ENCODE measurements at places on chromosomes 11 and 22. TPM values are rescaled to one million over a fixed set of nuclear protein-coding genes. Genes with fewer than 3 reads are reported as not detected.

The SHANK2 gene
- 49.4 TPM for total RNA-seq

- DNase-seq = no peak
These were observed 73.6 kb upstream of the MYO18B start for GRCh38 chr22:25668437-25668836.

DNA sequence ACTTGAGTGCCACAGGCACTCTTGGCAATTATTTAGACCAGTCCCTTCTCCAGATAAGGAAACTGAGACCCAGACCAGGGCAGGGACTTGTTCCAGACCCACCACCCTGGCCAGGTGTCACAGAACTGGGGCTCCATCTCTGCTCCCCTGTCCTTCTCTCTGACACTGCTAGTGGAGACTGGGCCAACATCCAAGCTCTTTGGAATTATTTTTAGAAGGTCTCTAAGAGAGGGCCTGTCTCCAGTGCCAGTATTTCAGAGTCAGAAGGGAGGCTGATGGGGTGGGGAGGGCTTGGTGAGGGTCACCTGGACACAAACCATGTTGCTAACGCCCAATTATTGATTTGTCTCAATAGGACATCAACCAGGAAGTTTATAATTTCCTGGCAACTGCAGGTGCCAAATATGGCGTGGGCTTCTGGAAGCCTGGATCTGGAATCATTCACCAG lies 32.7 kb downstream of the POLR3H start:
- DNase-seq = no peak

DNA sequence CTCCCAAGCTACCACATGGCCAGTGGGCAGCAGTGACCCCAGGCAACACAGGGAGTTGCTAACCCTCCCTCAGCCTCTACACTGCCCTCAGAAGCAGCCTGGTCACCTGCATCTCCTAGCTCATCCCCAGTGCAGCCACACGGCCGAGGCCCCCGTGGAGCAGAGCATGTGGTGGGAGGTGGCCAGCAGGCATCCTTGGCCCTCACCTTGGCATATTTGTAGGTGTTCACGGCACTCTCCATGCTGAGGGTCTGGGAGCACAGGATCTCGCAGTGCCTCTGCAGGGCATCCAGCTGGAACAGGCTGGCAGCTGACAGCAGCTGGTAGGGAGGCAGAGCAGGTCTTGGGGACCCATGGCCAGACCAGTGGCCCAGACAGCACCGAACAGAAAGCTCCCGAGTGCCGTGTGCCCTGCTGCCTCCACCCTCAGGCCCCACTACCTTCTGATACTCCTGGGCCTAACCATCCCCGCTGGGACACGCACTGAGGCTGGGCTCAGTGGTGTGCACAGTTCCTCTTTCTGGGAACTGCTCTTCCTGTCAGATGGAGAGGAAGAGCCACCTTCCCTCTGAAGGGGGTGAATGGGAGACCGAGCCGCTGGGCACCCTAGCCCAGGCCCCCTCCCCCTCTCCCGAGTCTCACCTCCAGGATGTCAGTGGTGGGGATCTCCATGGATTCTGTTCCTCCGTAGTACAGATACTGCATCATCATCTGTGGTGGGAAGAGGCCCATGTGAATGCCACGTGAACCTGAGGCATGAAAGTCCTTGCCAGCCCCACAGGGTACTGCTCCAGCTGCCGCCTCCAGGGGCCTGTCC lies 48.8 kb downstream of the NAT10 start:
- DNase-seq = no peak

The USP2 gene
- total RNA-seq = 7.4 TPM

- DNase-seq = no peak
These were observed 83.6 kb upstream of the HMGXB4 start for GRCh38 chr22:35173655-35174054.

DNA sequence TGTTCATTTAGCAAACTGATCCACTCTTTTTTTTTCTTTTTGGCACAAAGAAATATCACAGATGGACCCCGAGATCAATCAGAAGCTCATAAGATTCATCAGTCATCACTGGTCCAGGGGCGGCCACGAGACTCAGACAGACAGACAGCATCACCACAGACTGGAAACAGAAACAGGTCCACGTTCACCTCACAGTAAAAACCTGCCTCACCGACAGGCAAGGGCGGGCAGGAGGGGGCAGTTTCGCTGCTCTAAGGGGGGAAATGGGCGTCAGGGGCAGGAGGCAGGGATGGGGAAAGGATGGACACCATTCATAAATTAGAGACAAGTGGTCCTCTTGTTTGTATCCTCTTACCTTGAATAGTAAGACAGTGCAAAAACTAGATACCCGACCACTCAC lies 16.5 kb downstream of the CHST1 start:
- no peak for DNase-seq

- DNase-seq = peak; percentile 87
These were observed 7.8 kb upstream of the L3MBTL2 start for GRCh38 chr22:41197038-41197972.

GRCh38 chr11:45676522-45677095 lies 11.2 kb upstream of the CHST1 start:
- no peak for DNase-seq

DNA sequence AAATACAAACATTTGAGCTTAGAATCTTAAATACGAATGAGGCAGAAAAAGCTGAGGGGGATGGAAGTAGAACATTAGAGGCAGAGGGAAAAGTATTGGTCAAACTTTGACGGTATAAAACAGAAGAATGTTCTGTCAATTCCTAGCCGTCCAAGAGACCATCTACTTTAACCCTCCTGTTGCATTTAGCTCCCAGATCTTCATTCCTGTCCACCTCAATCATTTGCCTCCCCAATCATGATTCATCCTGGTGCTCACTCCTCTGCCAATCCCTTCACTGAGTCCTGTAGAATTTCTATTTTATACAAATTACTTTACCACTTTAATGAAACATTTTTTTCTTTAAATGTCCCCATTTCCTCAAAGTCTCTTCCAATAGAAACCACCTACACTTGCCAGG lies 28.2 kb downstream of the C2CD3 start:
- no peak for DNase-seq

The MOGAT2 gene
- 1.2 TPM for total RNA-seq

- no peak for DNase-seq
These were observed 20.3 kb upstream of the TNRC6B start for GRCh38 chr22:40157330-40157945.

GRCh38 chr11:17898782-17899181 lies 114.1 kb downstream of the SERGEF start:
- DNase-seq = no peak

DNA sequence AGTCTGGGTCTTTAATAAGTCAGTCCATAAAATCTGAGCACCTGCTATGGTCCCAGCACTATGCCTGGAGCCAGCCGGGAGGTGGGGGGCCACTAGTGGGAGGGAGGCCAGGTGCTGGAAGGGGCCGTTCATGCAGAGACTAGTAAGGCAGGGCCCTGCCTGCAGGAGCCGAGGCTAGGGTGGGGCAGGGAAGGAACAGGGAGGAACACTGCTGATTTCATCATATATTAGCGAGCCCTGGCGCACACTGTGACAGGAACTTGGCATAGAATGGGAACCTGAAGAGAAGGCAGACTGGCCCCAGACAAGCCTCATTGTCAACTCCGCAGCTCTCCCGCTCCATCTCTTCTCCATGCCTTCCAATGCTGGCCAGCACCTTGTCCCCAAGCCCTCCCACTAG lies 7.1 kb downstream of the VSIG10L2 start:
- no peak for DNase-seq

DNA sequence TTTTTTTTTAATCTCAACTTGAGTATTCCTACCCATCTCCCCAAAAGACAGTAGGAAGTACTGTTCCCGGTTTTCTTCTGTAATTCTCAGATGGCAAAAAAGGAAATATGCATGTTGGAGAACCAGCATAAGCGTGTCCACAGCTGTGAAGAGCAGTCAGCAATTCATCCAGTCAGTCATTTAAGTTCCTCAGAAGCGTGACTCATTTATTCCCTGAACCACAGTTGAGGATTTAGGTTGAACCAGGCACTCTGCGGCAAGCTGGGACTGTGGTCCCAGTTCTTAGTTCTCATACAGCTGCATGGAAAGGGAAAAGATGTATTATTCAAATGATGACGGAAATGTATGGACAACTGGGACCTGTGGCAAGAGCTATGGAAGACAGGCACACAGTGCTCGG lies 61.0 kb upstream of the MYO18B start:
- DNase-seq = no peak

- DNase-seq = no peak
These were observed 46.1 kb downstream of the RASSF10 start for GRCh38 chr11:13055200-13055599.

DNA sequence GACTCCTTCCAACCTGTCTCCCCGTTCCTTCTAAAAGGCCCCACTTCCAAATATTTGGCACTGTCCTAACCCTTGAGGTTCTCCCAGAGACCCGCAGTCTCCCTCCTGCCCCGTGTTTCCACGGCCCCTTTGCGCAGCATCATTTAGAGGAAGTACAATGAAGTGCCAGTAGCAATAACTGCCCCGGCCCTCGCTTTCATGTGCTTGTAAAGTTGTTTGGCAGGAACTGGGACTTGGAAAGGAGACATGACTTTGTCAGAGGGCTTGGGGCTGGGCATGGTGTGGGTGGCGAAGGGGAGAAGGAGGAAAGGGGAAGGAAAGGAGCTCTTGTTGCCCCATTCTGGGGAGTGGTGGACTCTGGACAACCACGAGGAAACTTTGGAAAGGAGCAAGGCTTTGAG lies 2.6 kb downstream of the CD44 start:
- no peak for DNase-seq

The TOMM22 gene
- 91.6 TPM for total RNA-seq

The OR51M1 gene
- not detected for total RNA-seq

GRCh38 chr11:104005234-104005855 lies 31.1 kb upstream of the DDI1 start:
- DNase-seq = no peak

DNA sequence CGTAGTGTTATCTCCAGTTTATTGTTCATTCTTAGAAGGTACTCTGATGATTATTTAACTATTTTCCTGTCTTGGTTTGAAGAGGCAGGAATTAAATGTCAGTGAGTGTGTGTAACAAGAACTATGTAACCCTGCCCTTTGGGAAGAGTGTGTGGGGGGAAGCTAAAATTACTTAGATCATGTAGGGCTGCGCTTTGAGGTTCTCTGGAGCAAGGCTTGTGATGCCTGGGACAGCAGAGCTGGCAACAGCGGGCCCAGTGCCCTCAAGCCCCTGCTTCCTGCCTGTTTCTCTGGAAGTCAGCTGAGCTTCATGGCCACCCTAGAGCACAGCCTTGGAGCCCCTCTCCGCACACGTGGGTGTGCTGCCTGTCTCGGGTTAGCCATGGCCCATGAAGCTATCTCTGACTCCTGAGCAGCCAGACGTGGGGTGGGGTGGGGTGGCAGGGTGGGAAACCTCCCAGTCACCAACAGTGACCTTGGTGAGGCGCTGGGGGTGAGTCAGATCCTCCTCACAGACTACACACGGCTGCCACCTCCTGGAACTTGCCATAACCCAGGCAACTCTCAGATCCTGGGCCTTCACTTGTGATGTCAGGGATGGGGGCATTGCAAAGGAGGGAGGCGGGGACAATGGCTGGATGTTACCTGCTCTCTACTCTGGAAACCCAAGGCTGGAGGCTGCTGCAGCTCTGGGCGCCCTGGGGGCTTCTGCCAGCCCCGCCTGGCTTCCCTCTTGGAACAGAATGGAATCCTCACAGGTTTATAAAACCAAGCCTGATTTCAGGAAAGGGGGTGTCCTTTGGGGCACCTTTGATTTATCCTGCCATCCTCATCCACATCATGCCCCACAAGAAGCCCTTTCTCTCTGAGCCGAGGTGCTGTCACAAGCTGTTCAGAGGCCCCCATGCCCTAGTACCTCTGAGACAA lies 88.6 kb downstream of the SNX19 start:
- no peak for DNase-seq

- no peak for DNase-seq
These were observed 45.4 kb upstream of the GLYAT start for GRCh38 chr11:58776891-58777710.

The KLHDC7B gene
- total RNA-seq = not detected

The MUS81 gene
- total RNA-seq = 72.4 TPM

The HBG2 gene
- total RNA-seq = not detected

DNA sequence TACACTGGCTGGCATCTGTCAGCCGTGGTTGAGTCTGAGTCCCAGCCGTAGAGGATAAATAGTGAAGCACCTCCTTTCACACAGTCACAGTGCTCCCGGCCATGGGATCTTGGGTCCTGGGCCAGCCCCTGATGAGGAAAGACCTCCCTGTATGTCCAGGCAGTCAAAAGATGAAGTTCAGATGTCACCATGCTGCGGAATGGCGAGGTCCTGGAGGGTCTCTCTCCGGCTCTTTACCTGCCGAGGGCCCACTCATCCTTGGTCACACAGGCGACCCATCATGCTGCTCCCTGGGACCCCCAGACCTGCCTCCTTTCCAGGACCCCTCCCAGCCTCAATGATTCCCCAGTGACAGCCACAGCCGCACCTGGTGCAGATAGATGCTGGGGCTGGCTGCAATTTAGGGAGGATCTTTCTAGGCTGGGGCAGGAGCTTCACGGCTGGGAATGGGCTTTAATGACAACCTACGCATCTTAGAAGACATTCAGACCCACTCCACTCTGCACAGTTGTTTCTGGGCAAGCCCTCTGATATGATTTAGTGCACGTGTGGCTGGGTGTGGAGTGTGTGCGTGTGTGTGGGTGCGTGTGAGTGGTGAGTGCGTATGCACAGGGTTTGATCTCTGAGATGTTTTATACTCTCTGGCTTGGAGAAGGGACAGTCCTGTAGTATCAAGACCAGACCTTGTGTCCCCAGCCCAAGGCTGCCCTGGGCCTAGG lies 79.7 kb downstream of the FBLN1 start:
- no peak for DNase-seq

- DNase-seq = no peak
These were observed 15.7 kb upstream of the SYT7 start for GRCh38 chr11:61596542-61596941.

GRCh38 chr11:21933095-21933494 lies 259.8 kb upstream of the ANO5 start:
- DNase-seq = no peak

The MYO18B gene
- 0.10 TPM for total RNA-seq

DNA sequence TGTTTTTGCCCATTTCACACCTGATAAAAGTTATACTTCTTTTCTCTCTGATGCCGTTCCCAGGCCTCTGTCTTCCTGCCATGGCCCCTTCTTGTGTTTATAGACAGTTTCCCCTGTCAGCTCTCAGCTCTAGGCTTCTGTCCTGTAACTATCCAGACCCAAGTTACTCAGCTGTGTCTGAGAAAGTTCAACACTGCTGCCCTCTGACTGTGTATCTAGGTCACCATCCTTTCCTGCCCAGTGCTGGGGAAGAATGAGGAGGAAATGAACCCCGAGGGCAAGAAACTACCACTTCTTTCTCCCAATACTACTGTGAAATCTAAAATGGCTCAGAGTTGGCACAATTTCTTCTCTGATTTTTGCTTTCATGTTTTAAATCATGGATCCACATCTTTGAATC lies 29.6 kb downstream of the SNX19 start:
- no peak for DNase-seq

The TPCN2 gene
- total RNA-seq = 20.7 TPM

DNA sequence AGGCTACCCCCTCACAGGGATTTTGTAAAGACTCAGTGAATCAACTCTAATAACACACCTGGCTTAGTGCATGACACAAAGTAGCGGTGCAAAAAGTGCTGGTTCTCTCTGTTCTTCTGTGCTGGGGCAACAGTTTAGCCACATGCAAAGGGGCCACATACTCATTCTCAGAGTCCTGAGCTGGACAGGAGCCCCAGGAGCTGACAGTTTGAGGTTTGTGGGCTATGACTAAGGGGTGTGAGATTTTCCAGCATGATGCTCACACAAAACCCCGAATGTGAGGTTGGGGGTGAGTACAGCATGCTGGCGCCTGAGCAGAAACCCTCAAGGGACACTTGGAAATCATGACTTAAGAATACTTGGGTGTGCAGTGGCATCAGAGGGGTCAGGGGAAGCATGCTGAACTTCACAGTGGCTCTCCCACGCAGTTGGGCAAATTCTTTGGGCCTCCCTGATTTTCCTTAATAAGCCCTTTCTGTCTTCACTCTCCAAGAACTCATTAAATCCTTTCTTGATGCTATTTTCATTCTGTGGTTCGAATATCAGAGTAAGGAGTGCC lies 31.0 kb downstream of the TMPRSS5 start:
- DNase-seq = no peak
